ENCODE measurements at places on chromosomes 5 and 9. TPM values are rescaled to one million over a fixed set of nuclear protein-coding genes. Genes with fewer than 3 reads are reported as not detected.

GRCh38 chr9:123391233-123391632, 35.2 kb downstream of the CRB2 start:
- no peak for DNase-seq

GRCh38 chr5:154174091-154174490, 16.4 kb upstream of the GALNT10 start:
- no peak for DNase-seq

- no peak for DNase-seq
These were observed 74.3 kb downstream of the SEC61B start for GRCh38 chr9:99296291-99296951.

The IFNA13 gene
- not detected for total RNA-seq

DNA sequence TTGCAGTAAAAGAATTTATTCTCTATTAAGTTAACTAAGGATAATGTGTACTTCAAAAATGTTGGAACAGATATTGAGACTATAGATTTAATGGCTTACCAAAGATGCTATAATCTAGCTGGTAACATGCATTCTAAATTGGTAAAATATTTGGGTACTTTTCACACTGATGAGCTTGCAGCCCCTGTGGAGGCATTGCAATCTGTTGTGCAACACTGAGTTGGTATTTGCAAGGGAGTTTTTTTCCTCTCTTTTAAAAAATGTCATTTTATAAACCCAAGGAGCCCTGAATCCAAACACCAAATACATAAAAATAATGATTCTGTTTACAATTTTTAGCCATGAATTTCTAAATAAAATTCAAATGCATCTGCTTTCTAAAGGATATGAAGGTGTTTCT, 944.8 kb downstream of the DTWD2 start:
- DNase-seq = no peak

- no peak for DNase-seq
These were observed 267.9 kb downstream of the ENC1 start for GRCh38 chr5:74372502-74373064.

The SHOC1 gene
- not detected for total RNA-seq

- DNase-seq = no peak
These were observed 323.5 kb downstream of the TLE4 start for GRCh38 chr9:79895232-79895631.

Measured in neural crest cell (in vitro differentiated cells).